GM19239 (cell line): ENCODE measurements at places on chromosomes 16 and 17.

GRCh38 chr17:3685174-3685573 is 10.8 kb downstream of the P2RX5 start:
- DNase-seq = no peak

- DNase-seq = no peak
Measured at GRCh38 chr16:68779891-68780290, 42.8 kb downstream of the CDH1 start.

DNA sequence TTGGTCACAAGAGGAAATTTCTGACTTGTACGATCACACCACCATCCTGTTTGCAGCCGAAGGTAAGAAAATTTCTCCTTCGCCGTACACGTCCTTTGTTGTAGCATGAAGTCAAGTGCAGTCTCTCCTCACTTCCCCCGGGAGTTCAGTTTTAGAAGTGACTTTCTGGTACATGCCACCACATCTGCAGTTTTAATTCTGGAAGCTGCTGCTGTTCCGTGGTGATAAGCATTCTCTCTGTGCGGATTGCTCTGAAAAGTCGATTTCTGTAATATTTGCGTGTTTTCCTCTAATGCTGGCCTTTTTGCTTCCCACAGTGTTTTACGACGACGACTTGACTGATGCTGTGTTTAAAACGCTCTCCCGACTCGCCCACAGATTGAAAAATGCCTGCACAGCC is 20.6 kb downstream of the METTL22 start:
- no peak for DNase-seq

- no peak for DNase-seq
Measured at GRCh38 chr16:11307639-11308492, 26.7 kb upstream of the PRM1 start.

DNA sequence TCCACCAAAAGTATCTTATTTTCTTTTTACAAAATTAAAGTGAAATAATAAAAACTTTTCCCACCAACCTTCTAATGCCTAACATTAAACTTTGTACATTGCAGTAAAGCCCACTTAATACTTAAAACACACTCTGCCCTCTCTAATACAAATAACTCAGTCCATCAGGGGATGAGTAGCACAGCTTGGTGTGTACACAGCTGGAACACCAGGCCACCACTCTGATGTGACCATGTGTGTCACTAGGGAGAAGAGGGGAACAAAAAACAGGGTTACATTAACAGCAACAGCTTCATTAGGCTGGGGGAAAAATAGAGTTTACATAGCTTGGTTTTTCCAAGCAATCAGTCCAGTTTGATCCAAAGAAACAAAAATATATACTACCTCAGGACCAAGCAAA is 295.0 kb downstream of the CEP112 start:
- no peak for DNase-seq

- DNase-seq = no peak
Measured at GRCh38 chr17:31869031-31869430, 10.0 kb upstream of the COPRS start.
